ENCODE measurements at places on chromosomes 1 and 21.
A peak's percentile ranks its signal among the peaks of the same experiment; 100 is the strongest.

DNA sequence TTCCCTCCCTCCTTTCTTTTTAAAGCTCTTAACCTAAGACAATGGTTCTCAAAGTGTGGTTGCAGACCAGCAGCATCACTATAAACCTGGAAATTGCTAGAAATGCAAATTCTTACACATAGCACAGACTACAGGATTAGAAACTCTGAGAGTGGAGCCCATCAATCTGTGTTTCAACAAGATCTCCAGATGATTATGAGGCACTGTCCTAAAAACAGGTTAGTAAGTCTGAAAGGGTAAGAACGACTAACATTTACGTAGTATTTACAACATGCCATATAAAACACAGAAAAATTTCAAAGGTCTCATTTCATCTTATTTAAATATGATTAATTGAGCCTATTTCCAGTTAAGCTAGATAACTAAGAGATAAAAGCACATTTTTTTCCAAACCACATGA is 138.8 kb downstream of the COP1 start:
- DNase-seq = no peak

- DNase-seq = no peak
Observed at GRCh38 chr1:169117014-169117413, 10.5 kb downstream of the ATP1B1 start.

DNA sequence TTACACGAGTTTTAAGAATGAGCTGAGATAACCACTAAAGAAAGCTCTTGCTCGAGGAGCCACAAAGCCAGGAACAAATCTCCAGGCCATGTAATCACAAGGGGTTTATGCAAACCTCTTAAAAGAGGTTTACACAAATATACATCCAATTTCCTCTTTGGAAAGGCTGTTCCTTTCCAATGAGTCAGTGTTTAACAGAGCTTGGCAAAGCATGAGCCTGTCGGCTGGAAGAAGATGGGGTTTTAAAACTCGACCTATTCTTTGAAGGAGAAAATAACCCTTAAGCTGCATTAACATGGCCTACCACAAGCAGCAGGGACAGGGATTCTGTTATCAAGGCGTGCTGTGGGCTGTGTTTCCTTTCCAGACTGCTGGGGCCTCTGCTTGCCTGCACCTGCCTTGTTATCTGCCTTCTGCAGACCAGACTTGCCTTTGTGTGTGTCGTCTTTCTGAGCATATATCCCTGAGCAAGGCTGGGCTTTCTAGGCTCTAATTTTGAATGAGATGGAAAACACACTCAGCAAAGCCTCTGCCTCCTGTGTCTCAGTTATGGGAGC is 40.6 kb upstream of the CYP2J2 start:
- no peak for DNase-seq

GRCh38 chr1:3137111-3138100 is 68.4 kb downstream of the PRDM16 start:
- DNase-seq = no peak

DNA sequence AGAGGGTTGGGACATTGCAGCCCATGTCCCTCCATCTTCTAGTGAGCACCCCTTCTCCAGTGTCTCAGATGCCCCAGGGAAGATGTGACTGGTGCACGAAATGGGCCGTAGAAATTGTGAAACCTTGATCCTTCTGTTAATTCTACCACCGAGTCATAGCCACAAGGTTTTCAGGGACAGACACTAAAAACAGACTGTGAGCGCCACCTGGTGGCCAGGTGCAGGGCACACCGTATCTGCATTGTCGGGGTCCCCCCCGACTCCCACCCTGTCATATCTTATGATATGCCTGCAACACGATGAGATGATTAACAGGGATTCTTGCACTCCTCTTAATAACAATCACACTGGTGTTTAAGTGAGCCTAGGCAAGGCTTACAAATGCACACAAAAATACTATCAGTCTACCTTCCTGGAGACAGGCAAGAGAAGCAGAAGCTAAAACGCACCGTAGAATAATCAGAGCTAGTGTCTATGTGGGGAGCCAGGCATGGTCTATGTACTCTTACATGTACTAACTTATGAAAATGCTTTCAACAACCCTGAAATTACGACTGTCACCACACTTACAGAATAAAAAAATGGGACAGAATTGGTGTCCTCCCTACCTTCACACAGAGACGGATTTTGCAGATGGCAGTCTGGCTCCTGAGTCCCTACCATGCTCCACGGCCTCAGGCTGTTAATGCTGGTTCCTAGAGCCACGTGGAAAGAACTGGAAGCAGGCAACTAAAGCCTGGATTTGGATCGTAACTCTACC is 57.9 kb downstream of the FHAD1 start:
- DNase-seq = peak; percentile 23

- DNase-seq = no peak
Observed at GRCh38 chr1:2801535-2802291, at the start of gene TTC34. TTC34 (minus strand) TSS chr1:2801693; CDS start chr1:2800827, 866 bp downstream.

- DNase-seq = no peak
Observed at GRCh38 chr1:203239526-203240305, 10.2 kb upstream of the CHIT1 start.

GRCh38 chr1:88900883-88901282 is 9.5 kb upstream of the GTF2B start:
- DNase-seq = no peak

DNA sequence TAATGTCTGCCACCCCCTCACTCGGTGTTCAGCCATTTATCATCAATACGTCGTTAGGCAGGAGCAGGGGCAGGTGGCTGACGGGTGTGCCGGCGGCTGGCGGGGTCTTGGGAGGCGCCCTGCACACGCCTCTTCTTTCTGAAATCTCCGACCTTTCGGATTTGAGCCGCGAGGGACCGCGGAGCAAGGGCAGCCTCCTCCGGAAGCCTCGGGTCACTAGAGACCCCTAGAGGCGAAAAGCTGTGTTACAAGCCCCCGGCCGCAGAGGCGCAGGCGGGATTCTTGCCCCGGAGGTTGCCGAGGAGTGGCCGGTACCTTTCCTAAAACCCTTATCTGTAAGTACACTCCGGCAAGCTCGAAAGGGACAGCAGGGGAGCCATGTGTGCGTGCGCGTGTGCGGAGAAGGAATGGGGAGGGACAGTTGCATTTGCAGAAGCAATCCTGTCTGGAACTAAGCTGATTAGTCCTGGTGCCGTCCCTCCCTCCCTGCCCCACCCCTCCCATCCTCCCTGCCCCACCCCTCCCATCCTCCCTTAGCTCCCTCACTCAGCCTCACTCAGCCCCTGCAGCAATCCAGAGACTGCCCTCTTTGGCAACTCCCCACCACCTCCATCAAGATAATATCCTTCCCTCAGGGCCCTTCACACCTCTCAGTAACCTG is 11.0 kb downstream of the BRINP2 start:
- DNase-seq = no peak

DNA sequence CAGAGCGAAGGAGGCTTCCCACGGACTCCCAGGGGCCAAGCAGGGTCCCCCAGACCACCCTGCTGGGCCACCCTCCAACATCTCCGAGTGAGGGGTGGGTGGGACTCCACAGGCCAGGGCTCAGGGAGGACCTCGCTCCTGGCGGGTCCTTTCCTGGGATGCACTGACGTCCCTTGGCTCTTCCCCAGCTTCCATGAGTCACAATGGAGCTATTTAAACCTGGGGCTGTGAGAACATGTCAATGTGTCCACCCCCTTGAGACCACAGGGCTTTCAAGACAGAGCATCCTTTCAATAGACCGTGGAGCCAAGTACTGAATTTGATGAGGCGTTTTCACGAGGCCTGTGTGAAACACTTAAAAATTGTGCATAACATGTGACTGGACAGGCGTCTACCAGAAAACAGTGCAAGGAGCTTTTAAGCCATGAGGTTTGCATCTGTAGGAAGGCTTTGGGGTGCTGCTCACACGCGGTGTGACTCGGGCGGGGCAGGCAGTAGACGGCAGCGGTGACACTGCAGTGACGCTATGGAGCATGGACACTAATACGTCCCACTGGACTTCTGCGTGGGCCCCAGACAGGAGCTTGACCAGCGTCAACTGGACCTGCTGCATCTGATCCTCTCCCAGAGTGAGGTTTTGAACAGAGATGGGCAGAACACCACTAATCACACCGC is 24.1 kb upstream of the NPHP4 start:
- DNase-seq = no peak

DNA sequence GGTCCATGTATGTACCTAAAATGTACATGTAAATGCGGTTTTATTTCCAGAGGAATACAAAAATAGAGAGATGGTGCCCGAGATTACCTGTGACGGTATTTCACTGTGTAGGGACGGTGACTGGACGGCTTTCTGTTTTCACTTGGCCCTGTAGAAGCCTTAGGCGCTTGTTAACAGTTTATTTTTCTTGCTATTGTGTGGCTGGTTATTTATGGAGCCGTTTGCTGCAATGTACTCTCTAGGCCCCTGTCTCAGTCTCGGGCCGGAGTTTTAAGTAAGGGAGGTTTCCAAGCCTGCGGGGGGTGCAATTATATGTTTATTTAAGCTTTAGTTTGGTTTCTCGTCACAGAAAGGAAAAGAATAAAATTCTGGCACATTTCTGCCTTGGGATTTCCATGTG is 413 bp downstream of the EFCAB7 start:
- DNase-seq = no peak

DNA sequence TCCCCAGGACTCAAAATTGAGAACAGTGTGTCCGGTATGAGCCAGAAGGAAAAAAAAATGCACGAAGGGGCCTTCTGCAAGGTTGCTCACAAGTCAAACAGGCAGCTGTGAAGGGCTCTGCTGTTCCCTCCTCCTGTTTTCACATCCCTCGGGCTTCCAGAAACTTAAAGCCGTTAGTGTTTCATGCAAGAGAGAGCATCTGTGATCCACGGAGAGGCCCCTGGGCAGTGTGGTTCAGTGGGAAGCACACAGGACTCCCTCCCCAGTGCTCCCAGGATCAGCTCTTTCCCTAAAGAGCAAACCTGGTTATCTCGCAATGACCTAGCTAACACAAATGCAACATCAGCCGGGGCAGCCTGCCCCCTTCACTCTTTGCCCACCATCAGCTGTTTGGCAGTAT is 2.9 kb upstream of the MATN1 start:
- no peak for DNase-seq

DNA sequence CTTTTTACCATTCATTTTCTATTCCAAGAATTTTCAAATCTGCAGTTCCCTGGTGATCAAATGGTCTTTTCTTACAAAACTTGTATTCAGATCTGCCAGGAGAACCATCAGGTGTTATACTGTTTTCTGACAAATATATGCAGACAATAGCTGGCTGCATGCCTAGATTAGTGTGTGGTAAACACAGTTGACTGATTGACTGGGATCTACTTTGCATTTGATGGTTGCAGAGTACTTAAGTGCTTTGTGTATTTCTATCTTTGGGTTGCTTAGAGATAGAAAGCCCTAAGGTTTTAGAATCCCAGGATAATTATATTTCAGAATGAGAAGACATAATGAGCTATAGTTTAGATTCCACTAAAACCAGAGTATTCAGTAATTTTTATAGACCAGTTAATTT is 102.0 kb upstream of the CHODL start:
- DNase-seq = no peak

DNA sequence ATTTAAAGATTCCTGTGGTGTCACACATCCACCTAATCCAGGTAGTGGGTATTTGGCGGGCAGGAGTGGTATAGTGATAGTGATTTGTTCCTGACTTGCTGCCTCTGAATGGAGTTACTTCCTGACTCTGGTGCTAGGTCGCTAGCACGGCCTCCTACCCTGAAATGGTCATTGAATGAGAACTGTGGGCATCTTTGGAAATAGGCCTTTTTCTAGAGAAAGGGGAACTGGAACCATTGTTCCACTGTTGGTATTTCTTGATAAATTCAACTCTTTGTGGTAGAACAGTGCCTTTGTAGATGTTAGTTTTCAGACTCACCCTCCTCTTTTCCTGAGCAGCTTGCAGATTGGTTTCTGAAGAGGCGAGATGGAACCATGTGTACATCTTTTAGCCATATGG is 1.5 kb downstream of the QSOX1 start:
- no peak for DNase-seq

DNA sequence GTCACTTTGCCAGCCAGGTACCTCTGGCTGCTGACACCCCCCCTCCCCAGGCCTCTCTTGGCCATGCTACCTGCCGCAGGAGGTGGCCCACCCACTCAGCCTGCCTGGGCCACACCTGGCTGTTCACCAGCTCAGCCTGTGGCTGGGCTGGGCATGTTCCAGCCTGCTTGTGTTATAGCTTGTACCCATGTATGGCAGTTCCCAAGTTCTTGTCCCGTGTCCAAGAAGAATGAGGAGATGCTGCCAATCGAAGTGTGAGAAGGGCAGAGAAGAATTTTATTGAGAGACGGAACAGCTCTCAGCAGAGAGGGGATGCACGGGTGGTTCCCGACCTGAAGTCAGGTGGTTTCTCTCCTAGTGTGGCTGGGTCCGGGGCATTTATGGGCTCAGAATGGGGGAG is 3.9 kb upstream of the MMEL1 start:
- no peak for DNase-seq

DNA sequence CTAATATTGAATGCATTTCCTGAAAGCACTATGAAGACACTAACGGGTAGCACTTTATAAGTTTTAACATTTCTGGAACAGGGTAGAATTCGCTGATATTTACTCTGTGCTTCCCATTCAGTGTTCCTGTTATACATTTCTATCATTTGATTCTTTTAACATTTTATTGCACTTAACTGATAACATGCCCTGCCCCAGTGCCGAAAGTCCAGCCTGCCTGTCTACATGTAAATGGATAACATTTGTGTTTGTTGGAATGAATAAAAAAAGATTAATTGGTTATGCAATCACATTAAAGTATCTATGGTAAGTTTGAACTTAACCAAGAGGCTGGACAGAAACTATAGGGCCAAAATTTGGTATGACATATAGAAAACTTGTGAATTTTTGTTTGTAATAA is 790.5 kb upstream of the TPTE start:
- no peak for DNase-seq

DNA sequence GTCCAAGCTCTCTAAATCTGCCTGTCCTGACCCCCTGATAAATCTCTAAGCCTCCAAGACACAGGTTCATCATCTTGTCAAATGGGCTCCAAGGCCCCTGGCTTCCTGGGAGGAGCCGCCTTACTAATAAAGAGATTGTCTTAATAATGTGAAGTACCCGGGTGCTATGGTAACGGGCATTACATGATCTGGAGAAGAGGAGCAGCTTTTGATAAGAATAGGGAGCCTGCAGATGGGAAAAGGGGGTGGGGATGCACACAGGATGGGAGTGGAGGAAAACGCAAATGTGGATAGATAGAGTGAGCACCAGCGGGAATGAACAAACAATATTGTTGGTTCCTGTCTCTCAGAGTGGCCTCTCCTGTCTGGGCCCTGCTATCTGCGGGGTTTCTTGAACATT is 11.9 kb upstream of the RXRG start:
- DNase-seq = no peak

GRCh38 chr1:81660286-81660685 is 140.4 kb upstream of the ADGRL2 start:
- DNase-seq = no peak

DNA sequence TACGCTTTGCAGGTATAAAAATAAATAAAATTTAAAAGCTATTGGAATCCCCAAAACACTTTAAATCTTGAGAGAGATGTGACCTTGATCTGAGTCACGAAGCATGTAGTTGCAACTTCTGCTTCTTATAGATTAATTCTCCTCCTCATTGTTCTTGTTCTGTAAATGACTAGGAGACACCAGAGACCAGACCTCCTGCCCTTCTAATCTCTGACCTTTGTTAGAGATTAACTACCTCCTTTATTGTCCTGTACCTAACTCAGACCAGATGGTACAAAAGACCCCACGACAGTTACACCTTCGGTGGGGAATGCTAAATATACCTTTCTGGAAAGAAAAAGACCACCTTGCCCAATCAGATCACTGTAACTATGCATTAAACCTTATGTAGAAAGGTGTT is 76.9 kb upstream of the NEK2 start:
- no peak for DNase-seq
